ENCODE measurements at places on chromosomes 1 and 21.

GRCh38 chr1:43549921-43550597, 19.4 kb downstream of the PTPRF start:
- no peak for DNase-seq

DNA sequence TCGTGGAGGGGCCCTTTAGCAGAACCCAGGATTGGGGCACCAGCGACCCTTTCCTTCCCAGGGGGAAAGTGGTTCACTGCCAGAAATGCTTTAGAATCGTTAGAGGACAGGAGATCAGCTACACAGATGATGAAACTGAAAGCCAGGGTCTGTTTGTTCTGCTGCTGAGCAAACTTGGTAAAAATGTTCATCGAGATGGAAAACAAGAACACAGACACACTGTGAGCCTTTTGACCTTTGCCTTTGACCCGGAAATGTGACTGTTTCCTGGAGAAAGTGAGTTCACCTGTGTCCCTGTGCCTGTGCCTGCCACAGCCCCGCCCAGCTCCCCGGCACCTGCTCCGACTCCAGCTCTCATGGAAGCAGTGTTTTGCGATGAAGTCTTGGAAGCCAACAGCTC, 234.3 kb downstream of the CAMTA1 start:
- DNase-seq: peak; percentile 35

DNA sequence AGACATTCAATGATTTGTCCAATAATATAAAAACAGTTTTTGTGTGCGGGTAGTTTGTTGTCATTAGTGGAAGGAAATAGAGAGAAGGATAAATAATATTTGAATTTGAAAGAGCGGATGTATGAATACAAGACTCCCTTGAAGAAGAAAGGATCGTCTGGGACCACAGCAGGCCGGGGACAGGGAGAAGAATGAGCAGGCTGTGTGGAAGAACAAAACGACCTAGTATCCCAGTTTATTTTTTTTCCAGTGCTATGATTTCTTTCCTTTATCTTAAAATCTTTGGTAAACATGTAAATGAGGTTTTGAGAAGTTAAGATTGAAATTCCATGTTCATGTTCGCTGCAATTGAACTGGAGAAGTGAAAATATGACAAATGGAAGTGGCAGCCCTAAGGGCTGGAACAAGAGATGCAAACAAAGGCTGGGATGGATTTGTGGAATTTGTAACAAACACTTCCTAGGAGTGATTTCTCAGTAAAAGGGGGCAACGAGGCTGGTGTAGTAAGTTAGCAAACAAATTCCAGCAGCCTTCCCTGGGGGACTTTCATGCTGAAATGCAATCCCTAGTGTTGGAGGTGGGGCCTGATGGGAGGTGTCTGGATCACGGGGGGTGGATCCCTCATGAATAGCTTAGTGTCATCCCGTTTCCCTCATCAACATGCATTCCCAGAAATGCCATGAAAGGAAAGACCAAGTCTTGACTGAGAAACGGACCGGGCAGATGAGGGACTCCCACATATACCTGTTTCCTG, 10.2 kb upstream of the IFI16 start:
- DNase-seq: no peak

GRCh38 chr1:54254055-54254454, 54.1 kb downstream of the MRPL37 start:
- DNase-seq: no peak

- no peak for DNase-seq
These were observed 27.3 kb downstream of the ZNF691 start for GRCh38 chr1:42873670-42874069.

GRCh38 chr1:77378723-77379535, 97.1 kb downstream of the AK5 start:
- DNase-seq: no peak

DNA sequence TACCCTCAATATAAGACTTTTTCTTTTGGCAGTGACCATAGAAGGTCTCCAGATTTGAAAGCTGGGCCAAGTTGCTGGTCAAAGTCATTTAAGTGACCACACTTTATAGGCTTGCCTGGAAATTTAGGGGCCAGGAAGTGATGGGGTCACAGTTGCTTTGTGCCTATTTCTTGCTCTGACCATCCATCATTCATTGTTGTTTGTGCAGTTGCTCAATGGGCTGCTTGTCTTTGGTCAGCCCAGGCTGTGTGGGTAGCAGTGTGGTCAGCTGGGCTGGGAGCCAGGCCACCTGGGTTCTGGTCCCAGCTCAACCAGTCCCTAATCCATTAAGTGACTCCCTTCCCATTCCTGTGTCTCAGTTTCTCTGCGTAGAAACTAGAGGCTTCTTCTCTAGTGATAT, 2.1 kb upstream of the OTUD7B start:
- DNase-seq: no peak

DNA sequence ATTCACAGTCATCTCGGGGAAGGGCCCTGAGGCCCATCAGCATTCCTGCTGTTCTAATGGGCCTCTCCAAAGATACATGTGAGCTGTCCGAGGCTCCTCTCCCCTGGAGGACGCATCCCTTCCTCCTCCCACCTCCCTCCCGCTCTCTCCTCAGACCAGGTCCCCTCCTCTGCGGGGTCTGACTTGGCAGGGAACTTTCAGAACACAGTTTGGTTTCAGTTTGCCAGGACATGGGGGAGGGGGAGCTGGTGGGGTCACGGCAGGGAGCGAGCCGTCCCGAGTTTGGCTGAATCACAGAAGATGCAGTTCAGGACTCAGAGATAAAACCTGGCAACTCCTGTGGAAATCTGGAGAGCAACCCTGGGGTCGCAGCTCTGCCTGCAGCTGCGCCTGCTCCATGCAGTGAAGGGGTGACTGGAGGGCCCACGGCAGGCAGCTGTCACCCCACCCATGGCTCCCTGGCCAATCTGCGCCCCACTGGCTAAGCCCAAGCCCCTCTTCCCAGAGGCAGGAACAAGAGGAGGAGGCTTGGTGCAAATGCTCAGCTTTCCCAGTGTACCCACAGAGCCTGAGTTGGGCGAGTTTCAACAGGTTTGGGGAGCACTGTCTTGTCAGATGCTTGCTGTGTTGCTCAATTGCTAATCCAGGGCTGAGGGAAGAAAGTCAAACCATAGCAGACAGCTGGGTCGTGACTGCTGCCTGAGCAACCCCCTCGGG, 5.7 kb downstream of the WNT4 start:
- DNase-seq: no peak

DNA sequence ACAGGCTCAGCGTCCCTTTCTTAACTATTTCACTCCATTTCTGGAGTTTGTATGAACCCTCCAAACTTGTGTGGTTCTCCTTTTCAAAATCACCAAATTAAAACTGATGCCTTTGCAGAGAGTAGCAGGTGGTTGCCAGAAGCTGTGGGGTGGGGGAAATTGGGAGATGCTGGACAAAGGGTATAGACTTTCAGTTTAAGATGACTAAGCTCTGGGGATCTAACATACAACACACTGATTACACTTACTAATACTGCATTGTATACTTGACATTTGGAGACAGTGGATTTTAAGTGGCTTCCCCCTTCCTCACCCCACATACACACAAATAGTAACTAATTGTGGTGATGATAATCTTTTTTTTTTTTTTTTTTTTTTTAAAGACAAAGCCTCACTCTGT, 11.1 kb upstream of the SCYL3 start:
- DNase-seq: no peak

- DNase-seq: no peak
These were observed 6.8 kb upstream of the ADAM15 start for GRCh38 chr1:155044365-155044764.

GRCh38 chr1:204167730-204168129, 1.6 kb upstream of the REN start:
- no peak for DNase-seq

- no peak for DNase-seq
These were observed 78.4 kb upstream of the RGS21 start for GRCh38 chr1:192238421-192238820.

GRCh38 chr1:84298328-84298683, 3.2 kb upstream of the SAMD13 start:
- DNase-seq: no peak

- DNase-seq: no peak
These were observed 18.8 kb downstream of the NRDC start for GRCh38 chr1:51859735-51860134.

DNA sequence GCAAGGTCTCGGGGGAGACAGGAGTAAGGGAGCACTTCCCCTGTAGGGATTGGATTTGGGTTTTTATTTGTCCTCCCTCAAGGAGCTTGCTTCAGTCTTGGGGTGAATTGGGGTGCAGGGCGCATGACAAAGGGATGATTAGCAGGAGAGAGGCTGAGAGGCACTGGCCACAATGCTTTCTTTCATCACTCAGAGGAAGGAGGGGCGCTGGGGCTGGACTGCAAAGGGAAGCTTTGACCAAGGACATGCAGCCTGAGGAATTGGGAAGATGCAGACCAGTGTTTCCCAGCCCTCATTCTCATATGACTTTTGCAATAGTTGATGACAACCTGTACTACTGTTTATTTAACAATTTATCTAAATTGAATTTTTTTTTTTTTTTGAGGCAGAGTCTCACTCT, 34.1 kb upstream of the PDPN start:
- DNase-seq: peak; percentile 51

- no peak for DNase-seq
These were observed 18.9 kb downstream of the KPNA6 start for GRCh38 chr1:32126770-32127169.

GRCh38 chr1:195763907-195764374, 844.3 kb downstream of the KCNT2 start:
- no peak for DNase-seq

- DNase-seq: no peak
These were observed 36.4 kb downstream of the TMEM53 start for GRCh38 chr1:44637702-44638411.

GRCh38 chr1:160451119-160451858, 50.9 kb downstream of the VANGL2 start:
- DNase-seq: no peak

DNA sequence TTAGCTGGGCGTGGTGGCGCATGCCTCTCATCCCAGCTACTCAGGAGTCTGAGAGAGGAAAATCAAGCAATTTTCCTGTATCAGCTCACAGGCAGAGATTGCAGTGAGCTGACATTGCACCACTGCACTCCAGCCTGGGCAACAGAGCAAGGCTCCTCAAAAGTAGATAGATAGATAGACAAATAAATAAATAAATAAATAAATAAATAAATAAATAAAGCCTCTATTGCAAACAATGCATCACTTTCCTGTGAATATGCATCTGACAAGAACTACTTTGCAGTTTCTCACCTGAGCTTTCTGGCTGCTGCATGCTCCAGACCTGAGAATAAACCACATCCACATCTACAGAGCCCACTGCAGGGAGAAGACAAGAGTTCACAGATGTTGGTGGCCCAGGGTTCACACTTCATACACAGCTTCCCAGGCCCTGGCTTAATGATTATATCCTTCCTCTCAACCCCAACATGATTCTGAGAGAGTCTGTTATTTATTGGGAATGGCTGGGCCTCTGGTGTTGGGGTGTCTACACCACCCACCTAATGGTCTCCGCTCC, 28.6 kb downstream of the FCRL2 start:
- no peak for DNase-seq

DNA sequence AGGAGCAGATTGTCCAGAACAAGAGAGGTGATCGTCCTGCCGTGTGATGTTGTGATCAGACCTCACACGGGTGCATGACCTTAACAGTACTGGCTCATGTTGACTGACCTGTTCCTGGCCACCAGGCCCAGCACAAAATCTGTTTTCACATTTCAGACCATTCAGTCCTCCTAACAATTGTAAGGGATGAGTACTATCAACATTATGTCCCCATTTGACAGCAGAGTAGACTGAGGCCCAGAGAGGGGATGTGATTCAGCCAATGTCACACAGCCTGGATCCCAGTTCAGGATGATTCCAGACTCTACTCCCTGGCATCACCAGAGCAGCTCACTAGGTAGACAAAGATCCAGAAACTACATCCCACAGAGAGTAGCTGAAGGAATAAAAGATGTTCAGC, 7.4 kb upstream of the TAS1R2 start:
- DNase-seq: no peak

DNA sequence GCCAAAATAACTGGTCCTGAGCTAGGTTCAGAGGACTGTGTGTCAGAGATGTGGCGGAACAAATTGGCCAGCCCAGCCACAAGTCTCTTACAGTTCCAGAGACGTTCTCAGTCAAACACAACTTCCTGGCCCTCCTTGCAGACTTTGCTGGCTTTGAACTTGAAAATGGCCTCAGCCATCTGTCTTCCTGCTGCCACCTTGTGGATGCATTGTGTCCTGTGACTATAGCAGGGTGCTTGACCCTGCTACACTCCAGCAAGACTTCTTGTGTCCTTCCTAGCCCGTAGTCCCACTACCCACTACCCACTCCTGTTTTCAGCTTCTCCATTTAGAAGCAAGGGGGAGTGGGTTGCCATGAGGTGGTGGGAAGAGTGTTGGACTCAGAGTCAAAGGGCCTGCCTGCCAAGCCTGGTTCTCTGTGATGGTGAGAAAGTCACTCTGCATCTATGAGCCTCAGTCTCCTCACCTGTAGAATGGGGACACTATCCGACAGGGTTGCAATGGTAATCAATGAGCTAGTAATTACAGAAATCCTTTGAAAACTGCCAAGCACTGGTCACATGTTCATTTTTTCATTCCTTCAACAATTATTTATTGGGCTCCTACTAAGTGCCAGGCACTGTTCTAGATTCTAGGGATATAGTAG, 109.9 kb downstream of the IGSF21 start:
- DNase-seq: no peak

DNA sequence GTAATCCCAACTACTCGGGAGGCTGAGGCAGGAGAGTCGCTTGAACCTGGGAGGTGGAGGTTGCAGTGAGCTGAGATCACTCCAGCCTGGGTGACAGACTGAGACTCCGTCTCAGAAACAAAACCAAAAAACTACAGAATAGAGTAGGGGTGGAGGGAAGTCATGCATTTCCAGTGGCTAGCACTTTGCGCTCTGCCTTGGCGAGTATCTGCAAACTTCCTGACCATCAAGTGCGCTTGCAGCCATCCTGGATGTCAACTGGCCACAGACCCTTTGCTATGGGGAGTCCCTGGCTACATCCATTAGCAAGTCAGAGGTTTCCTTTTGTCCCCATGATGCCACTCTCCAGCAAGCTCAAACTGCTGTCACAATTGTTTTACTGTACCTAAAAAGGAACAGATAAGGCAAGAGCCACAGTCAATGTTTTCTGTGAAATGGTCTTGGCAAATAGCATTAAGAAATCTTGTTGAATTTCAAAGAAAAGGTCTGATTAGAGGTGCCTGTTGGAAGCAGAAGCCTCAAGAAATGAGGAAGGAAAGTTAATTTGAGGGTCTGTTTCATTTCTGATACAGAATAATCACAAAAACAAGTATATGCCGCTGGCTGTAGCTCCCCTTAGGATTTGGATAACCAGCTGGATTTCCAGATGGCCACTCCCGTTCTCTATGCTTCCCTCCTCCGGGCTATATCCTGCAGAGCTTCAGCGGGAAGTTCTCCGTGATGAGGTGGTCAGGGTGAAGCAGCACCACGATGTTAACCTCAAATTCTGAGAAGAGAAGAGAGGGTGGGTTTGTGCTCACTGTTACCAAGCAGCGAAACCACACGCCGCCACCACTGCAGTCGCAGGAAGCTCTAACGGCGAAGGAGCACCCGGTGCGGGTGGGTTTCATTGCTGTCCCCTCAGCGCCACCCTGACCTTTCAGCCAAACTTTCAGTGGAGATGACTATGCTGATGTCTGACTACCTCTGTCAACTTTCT, 42.0 kb downstream of the VPS26C start:
- DNase-seq: peak; percentile 71

- no peak for DNase-seq
These were observed 37.8 kb upstream of the EFHD2 start for GRCh38 chr1:15371610-15372545.

Measured in mesenteric fat pad (tissue), 1 donor.